Activated CD8-positive, alpha-beta T cell treated with anti-CD3 and anti-CD28 coated beads, Interleukin-2, amount 10 ng/mL, durations not matched to agents 7 days and 5 days (primary cell): ENCODE measurements at places on chromosomes 6 and 20.

DNA sequence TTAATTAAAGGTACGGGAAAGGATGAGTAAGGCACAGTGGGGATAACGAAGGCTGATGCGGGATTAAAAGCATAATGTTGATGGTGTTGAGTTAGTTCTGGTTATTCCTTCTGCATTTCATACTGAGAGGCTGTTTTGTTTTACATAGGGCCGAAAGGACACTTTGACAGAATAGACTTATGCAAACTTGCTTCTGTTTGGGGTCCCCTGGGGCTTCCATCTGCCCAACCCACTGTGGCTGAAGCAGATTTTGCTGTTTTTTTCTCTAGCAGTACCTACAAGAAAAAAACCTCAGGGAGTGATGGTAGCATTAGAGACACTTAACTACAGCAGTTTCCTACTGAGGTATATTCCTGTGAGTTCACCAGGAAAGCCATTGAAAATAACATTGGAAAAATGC is 136.1 kb upstream of the SUPT3H start:
- DNase-seq: no peak

GRCh38 chr6:136037242-136037875 is 185.9 kb downstream of the PDE7B start:
- DNase-seq: peak; percentile 32

GRCh38 chr20:14093652-14094051 is 98.3 kb downstream of the MACROD2 start:
- no peak for DNase-seq

DNA sequence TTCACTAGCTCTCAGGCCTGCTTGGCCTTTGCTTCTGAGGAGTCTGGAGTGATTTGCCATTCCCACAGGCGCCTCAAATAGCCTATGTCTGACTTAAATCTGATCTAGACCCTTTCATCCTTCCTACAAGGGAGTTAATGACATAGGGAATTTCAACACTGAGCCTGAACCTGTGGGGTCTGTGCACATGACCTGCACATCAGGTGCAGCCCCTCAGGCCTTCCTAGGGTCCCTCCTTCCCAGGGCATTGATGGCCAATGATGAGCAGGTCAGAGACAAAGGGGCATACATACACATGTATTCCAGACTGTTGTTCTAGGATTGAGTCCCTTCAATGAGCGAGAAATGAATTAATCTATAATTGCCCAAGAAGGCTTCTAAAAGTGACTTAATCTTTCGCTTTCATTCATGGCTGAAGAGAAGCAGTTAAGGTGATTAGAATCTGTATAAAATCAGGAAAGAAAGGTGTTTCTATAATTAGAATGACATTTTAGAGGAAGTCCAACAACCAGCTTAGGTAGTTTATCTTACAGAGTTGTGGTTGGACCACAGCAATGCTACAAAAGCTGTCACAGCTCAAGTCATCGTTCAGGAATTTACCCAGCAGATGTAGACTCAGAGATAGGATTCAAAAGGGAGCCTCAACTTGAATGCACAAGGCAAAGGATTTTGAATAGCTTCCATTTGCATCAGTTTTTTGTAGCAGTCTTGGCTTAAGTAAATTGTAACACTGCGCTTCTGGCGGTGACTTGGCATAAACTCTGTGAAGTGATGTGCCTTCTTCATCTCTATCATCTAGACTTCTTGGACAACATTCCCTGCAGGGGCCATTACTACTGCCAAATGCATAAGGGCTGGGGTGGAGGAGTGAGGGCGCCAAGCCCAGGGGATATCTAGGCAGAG is 27.0 kb upstream of the TBC1D7 start:
- DNase-seq: peak; percentile 57

DNA sequence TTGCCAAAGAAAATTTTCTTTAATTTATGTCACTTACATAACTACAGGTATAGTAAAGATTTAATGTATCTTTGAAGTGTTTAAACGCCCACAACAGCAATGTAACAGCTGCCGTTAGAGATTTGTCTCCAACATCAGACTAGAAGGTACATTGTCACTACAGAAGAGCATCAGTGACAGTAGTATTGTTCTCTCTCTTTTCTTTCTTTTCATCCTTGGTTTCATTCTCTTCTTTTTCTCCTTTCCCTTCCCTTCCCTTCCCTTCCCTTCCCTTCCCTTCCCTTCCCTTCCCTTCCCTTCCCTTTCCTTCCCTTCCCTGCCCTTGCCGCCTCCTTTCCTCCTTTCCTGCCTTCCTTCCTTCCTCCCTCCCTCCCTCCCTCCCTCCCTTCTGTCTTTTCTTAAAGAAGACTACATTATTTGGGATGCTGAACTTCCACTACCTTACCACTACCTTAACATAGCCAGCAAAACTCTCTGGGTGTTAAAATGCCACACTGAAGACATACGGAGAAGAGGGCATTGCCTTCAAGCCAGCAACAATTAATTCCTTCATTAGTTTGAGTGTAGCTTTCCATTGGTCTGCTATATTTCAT is 663.9 kb downstream of the DOK5 start:
- no peak for DNase-seq

- DNase-seq: no peak
Measured at GRCh38 chr6:4342407-4343137, 207.2 kb upstream of the ECI2 start.

- no peak for DNase-seq
Measured at GRCh38 chr6:36075656-36076055, 48.0 kb downstream of the MAPK14 start.

DNA sequence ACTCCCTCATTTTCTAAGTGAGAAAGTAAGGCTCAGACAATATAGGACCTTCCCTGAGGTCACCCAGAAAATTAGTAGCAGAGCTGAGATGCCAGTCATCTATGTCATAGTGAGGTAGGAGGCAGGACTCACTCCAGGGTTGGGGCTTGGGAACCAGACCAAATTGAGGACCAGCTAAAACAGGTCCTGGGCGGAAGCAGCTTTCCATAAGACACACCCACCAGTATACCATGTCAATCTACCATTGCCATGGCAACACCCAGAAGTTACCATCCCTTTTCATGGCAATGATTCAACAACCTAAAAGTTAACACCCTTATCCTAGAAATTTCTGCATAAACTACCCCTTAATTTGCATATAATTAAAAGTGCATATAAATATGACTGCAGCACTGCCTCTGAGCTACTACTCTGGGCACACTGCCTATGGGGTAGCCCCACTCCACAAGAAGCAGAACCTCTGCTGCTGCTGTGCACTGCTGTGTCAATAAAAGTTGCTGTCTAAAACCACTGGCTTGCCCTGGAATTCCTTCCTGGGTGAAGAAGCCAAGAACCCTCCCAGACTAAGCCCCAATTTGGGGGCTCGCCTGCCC is 30.3 kb upstream of the OCSTAMP start:
- no peak for DNase-seq

- DNase-seq: no peak
Measured at GRCh38 chr6:80480421-80481157, 374.1 kb downstream of the BCKDHB start.

DNA sequence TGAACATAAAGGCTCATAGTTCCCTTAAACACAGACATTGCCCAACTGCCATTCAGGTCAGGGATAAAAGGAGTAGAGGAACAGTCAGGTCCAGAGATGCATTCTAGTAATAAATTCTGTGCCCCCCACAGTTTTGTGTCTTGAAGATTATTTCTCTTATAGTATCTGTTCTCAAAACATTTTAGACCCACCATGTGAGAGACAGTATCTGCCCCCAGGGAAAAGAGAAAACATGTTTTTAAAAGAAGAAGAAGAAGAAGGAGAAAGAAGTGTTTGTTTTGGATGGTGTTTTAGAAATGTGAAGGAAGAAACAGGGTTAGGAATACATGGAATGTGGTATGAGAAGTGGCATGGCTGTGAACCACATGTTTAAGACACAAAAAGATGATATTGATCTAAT is 629.6 kb upstream of the EPHA7 start:
- no peak for DNase-seq

- no peak for DNase-seq
Measured at GRCh38 chr20:32368925-32369324, 10.8 kb downstream of the ASXL1 start.

GRCh38 chr6:105116150-105116549 is 63.7 kb downstream of the POPDC3 start:
- DNase-seq: no peak

- no peak for DNase-seq
Measured at GRCh38 chr6:25239498-25239897, 39.7 kb upstream of the CARMIL1 start.

DNA sequence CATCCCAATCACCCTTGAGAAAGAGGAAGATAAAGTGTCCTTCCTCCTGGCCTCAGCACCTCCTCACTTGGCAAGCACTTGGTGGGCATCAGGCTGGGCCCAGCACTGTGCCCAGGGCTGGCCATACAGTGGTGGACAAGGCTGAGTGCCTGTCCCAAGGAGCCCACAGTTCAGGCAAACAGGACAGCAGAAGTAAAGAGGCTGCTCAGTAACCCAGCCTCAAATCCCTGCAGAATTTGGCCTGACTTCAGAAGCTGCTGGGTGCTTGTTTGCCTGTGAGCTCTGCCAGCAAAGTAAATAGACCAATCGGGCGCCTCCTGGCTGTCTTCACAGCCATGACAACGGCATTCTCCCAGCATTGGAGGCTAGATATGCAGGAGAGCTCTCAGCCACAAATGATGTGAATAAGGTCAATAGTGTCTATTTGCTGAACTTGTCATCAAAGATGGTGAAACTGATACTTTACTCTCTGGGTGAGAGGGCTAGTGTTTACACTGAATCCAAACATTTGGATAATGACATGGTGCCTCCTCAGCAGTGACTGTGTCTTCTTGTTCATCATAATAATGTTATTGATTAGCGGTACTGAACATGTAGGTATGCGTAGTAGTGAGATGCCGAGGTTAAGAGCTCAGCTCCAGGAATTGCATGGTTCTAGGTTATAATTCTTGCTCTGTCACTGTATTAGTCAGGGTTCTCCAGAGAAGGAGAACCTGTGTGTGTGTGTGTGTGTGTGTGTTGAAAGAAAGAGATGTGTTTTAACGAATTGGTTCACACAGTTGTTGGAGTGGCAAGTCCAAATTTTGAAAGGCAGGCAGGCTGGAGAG is 36.9 kb upstream of the FANCE start:
- peak; percentile 34 for DNase-seq

DNA sequence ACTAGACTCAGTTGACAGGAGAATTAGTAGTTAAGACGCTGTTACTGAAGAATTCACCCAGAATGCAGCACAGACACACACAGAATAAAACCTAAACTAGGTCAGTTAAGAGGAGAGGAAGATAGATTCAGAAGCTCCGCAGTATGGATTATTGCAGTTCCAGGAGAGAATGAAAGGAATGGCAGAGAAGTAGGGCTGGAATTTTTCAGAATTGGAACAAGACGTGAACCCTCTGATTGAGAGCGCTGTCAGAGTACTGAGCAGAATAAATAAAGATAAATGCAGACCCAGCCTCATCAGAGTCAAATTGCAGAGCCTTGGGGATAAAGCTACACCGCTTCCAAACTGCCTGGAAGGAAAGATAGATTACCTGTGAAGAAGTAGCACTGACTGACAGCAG is 344.6 kb downstream of the FARS2 start:
- DNase-seq: no peak

- DNase-seq: no peak
Measured at GRCh38 chr20:58967652-58968429, 13.2 kb upstream of the NELFCD start.

DNA sequence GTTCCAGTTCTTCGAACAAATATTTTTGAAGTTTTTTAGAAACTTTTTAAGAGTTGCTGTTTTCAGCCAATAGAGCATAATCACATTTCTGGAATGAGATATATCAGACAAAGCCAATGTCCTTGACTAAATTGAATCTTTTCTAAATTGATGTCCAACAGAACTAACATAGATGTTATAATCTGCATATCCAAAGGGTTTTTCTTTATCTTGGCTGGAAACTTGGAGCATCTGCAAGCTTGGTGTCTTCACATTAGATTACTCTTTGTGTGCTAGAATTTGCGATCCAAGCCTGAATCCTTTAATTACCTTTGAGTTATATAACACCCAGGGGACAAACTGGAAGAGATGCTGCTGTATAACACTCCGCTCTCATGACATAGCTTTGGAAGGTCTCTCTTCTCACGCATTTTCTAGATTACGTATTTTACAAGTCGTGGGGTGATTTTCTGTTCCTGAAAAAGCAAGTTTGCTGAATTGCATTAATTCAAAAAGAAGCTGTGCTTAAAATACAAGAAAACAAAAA is 64.4 kb upstream of the FUCA2 start:
- no peak for DNase-seq

DNA sequence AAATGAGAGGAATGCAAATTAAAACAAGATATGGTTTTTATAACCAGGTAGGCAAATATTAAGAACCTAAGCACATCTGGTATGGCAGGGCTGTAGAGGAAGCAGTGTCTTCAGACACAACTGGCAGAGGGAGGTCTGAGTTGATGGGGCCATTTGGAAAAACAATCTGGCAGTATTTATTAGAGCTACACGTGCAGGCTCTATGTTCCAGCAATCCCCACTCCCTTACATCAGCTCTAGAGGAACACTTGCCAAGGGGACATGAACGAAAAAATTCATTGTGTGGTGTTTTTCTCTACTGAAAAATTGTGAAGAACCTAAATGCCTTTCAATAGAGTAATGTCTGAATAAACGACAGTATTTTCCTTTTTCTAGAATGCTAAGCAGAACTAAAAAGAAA is 111.6 kb upstream of the EDN1 start:
- no peak for DNase-seq

GRCh38 chr20:20295621-20296498 is 72.0 kb upstream of the INSM1 start:
- no peak for DNase-seq

DNA sequence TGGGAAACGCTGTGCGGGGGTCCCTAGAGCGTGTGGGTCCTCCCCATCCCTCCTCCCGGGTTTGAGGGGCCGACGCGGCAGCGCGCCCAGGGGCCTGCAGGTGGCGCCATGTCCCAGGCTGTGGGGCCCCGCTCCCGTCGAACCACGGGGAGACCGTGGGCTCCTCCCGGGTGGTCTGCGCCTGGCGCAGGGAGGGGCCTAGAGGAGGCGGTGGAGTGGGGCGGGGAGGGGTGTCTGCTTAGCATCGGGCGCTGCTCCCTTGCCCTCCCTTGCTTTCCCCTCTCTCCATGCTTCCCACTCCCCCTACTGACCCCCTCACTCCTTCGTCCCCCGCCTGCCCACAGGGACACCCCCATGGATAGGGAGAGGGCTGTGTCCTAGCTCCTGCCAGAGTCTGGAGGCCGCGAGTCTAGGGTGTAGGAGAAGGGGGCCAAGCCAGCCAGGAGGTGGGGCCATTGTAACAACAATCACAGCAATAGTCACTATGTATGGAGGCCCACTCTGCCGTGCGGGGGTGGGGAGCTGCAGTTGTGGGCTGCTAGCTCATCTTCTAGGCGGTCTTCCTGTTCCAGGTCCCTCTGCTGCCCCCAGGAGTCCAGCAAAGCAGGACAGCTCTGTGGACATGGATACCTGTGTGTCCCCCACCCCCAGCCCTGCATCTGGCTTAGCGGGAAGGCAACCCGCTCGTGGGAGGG is 51.7 kb downstream of the CHMP4B start:
- peak; percentile 63 for DNase-seq
